ENCODE measurements at places on chromosomes 5 and 9.

- DNase-seq: no peak
These were observed 16.8 kb downstream of the KLF4 start for GRCh38 chr9:107472581-107473340.

DNA sequence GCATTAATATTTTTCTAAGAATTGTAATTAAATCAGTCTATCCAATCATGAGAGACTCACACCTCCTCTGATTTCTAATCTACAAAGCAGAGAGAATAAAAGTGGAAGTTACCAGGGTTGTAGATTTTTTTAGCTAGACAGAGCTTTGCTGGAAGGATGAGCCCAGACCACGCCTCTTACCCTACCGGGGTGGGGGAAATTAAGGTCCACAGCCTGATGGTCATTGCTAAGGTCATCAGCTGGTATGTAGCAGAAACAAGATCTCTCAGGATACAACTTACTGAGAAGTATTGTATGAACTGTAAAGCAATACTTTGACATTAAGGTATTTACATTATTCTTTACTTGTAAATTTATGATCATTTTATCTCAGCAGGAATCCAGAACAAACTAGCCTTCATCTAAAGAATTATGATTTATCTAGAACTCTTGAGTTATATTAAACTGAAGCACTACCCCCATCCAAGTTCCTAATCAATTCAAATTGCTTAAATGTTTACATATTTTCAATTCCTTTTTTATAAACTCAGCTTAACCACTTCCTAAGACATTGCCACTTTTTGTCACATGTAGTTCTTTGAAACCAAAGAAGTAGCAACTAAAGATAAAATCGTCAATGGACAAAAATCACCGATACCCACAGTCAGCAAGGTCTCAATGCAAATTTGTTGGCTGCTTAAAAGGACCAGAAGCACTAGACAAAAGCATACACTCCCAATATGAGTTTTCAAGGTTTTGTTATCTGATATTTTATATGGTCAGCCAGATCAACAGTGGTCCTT, 225.8 kb upstream of the DAPK1 start:
- no peak for DNase-seq

DNA sequence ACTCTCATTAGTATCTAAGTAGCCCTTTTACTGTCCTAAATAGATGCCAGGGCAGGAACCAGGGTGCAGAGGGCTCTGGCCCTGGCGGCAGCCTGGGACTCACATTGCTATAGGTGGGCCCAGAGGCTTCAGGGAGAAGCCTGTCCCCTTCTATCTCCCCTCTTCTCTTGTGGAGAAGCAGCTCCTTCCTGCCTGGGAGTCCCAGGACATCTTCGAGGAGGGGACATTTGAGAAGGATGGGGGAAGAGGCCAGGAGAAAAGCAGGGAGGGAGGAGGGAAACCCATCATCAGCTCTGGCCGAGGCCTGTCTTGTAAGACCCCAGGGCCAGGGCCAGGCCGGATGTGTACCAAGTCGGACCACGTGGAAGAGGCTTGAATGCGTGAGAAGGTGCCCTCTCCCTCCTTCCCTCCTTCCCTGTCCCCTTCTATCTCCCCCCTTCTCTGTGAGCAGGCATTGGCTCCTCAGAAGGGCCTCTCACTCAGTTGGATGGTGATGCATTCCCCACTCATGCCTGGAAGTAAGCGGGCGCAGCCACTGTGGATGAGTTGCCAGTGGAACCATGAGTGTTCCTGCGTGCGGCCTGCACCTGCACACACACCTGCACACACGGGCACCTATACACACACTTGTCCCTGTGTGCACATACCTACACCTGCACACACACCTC, 20.7 kb upstream of the LPCAT1 start:
- DNase-seq: no peak

DNA sequence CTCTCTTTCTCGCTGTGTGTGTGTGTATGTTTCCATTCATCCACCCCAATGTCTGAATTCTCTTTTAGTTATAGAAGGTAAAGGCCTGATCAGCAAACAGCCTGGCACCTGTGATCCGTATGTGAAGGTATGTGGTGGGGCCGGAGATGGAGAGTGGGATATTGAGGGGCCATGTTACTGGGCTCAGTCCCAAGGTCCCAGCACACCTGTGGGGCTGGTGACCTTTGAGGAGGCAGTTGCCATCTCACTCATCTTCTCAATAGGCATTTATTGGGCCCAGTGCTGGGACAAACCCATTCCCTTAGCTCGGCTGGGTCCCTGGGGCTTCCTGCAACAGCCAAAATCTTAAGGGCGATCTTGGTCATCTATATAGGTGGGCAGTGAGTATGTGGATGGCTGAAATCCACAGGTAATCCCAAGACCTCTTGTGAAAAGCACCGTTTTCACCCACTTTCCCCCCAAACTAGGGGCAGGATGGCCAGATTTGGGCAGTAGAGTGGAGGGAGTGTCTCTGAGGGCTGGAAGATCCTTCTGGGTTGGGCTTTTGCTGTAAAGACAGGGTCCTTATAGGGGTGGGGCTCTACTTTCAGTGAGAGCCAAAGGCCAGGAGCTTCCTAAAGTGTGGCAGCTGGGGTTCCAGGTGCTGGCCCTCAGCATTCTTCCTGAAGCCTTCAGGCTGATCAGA, 19.6 kb downstream of the RGS3 start:
- DNase-seq: no peak

- DNase-seq: no peak
These were observed 514.0 kb upstream of the KLF4 start for GRCh38 chr9:108003526-108003925.

DNA sequence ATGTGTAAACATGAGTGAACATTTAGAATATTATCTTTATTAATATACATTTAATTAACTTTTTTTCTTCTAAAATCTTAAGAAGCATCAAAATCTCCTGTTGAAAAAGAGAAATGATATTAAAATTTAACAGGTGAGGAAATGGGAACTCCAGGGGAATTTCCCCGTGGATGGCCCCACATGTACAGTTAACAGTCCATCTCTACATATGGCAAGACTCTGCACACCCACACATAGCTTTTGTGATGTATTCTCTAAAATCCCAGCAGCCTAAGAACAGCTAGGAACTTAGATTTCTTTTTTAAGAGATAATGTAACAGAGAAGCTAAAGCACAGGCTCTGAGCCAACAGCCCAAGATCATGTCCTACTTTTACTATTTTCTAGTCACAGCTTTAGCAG, 556.3 kb upstream of the RGMB start:
- DNase-seq: no peak

DNA sequence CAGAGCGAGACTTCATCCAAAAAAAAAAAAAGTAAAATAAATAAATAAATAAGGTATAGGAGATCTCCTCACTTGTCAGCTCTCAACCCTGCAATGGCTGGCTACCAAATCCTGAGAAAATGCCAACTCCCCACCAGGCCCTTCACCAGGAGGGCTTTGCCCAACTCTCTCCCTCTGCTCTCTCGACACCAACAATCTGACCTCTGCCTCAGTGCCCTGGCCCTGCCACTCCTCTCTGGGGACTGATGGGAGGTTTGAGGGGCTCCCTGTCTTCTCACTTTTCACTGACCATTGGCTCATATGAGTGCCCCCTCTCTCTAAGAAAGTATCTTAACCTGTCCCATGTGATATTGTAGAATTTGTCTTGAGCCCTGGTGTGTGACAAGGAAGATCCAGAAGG, 52.6 kb upstream of the SH3PXD2B start:
- DNase-seq: no peak

DNA sequence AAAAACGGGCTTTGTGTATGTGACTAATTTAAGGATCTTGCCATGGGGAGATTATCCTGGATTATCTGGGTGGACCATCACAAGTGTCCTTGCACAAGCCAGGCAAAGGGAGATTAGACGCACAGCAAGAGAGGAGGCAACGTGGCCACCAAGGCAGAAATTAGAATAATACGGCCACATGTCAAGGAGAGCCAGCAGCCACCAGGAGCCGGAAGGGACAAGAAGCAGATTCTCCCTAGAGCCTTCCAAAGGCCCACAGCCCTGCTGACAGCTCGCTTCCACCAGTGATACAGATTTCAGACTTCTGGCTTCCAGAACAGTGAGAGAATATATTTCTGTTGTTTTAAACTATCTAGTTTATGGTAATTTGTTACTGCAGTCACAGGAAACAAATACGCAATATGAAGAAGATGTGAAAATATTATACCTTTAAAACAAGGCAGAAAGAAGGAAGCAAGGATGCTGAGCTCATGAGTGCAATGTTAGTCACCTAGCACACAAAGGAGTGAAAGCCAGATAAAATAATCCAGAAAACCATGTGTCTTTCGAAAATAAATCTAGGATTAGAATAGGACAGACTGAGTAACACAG, 28.7 kb upstream of the F2RL1 start:
- DNase-seq: no peak

DNA sequence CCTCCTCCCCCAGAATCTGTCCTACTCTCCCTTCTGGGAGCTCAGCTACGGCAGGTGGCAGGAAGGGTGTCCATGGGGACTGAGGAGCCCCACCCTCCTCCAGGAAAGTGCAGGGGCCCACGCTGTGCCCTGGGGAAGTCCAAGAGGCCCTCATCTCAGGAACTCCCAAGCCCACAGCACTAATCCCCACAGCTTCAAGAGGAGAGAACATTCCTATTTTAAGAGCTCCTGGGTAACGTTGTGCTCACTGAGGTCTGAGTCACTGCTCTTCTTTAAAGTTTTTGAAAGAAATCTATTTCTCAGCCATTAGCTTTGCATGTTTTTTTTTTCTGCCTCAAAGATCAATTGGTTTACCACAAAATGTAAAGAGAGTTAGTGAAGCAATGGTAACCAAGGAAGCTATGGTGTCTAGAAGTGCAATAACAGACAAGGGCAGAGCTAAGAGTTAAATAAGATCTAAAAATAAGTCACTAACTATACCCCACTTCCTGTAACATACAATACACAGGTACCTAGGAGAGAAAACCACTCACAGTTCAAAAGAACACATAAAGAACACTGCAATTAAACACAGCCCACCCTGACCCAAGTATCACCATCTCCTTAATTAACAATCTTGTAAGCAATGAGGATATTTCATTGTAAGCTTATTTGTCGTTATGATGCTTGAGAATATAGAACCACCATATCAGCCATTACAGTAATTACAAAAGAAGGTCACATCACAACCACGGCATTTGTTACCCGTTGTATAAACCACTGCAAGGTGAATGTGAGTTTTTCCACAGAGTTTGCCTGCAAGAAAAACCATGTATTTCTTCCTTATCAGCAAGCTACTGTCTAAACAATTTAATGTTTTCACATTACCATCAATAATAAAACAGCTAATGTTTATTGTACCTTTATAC, 382.3 kb upstream of the SLC30A5 start:
- no peak for DNase-seq

DNA sequence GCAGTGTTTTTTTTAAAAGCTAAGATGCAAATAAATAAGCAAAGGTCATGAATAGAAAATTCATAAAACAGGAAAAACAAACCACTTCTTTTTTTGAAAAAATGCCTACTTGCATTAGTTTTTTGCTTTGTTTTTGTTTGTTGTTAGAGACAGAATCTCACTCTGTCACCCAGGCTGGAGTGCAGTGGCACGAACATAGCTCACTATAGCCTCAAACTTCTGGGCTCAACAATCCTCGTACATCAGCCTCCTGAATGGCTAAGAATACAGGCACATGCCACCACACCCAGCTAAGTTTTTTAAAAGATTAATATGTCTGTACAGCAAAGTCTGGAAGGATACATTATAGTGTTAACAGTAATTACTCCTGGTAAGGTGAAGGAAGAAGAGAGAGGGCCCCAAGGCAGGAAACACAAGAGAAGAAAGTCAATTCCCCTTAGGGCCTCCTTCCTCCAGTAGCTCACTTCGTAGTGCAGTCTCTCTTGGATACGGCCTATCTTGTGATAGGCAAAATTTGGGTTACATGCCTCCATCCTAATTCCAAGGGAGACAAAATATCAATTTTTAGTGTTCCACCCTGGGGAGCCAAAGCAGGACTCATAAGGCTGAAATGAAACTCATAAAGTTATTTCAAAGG, 15.3 kb downstream of the FAM169A start:
- no peak for DNase-seq

Data from SK-N-SH (cell line).